ENCODE measurements at places on chromosomes 7 and 10. TPM values are rescaled to one million over a fixed set of nuclear protein-coding genes. Genes with fewer than 3 reads are reported as not detected.

GRCh38 chr10:70559861-70560260 is 42.7 kb downstream of the PRF1 start:
- H3K4me3 ChIP-seq = no peak overlapping the region
- H3K27ac ChIP-seq = no peak overlapping the region
- H3K27me3 ChIP-seq = peaks cover 2% of the 10 kb centered on the region
- peaks cover 11% of the 10 kb centered on the region for H3K4me1 ChIP-seq
- DNase-seq = no peak
- H3K36me3 ChIP-seq = no peaks in the 10 kb centered on the region

DNA sequence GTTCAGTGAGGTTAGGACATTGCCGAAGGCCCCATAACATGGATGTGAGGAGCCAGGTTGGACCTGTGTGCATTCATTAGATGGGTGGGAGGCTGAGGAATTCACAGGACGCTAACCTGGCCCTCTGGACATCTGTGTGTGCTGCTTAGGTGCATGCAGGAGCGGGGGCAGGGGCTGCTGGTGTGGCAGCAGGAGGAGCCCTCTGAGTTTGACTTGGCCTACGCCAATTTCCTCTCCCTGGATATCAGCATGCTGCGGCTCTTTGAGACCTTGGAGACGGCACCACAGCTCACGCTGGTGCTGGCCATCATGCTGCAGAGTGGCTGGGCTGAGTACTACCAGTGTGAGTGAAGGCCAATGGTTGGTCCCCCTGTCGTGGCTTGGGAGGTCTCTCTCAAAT is 34.5 kb upstream of the MMD2 start:
- no peak for DNase-seq
- H3K4me1 ChIP-seq = peaks cover 9% of the 10 kb centered on the region
- H3K4me3 ChIP-seq = no peak overlapping the region
- no peak overlapping the region for H3K27ac ChIP-seq
- peaks cover 29% of the 10 kb centered on the region for H3K36me3 ChIP-seq

DNA sequence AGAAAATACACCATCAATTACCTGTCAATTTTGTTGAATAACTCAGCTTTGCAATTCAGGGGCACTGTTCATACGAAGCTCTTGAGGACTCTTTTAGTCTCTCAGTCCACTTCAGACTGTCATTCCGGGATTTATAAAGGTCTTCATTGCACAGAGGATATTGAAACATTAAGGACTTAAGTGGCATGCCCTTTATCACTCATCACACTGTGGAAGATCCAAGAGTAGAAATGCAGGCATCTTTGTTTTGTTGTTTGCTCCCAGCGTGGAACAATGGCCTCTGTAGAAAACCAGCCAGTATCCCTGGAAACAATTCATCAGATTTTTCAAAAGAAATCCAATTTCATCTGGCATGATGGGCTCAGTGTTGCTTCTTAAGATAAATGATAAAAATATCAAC is 66.3 kb upstream of the LRGUK start:
- no peak overlapping the region for H3K27ac ChIP-seq
- no peaks in the 10 kb centered on the region for H3K36me3 ChIP-seq
- H3K4me1 ChIP-seq = peaks cover 18% of the 10 kb centered on the region

DNA sequence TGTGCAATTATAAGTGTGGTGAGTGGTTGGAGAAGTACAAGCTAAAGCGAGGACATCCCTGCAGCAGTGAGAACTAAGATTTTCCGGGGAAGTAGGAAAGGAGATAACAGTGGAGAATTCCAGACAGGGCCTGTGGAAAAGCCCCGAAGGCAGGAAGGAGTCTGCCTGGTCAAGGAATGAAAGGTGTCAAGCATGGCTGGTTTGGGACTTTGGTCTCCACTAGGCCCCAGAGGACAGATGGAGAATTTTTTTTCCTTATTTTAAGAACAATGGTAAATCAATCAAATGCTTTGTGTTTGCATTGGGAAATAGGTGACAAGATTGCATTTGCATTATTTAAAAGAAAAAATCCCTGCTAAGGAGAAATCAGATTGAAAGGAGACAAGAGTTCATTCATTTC is 3.2 kb upstream of the CEP55 start:
- peak; percentile 6 for DNase-seq
- no peak overlapping the region for H3K4me3 ChIP-seq
- H3K27me3 ChIP-seq = no peaks in the 10 kb centered on the region

GRCh38 chr7:91287371-91288084 is 23.3 kb downstream of the FZD1 start:
- no peak overlapping the region for H3K4me3 ChIP-seq
- H3K36me3 ChIP-seq = no peaks in the 10 kb centered on the region

DNA sequence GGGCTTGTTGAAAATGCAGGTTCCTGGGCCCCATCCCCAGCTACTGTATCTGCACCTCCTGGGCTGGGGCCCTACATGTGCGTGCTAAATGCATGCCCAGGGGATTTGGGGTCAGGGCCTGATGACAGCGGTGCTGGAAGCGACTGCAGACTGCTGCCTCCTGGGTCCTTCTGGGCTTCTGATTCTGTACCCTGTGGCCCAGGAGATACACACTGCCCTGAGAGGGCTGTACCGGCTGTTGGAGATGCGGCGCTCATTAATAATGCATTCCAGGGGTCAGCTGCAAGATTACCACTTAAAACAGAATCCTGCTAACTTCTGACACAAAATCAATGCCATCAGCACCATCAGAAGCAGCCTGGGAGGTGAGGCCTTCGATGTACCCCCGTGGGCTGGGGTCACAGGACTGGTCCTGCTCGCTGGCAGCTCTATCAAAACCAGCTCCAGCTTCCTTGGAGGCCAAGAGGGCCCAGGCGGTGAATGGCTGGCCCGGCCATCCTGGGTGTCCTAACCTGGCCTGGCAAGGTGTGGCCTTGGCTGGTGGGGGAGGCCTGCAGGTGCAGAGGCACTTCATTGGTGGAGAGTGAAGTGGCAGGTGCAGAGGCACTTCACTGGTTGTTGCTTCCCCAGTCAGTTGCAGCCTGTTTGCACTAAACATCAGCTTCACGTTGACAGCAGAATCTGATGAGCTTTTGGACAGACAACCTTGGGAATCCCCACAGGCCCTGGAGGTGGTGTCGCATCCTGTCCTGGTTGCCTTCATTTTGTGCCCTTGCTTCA is 79.2 kb downstream of the GLRX3 start:
- H3K36me3 ChIP-seq = no peaks in the 10 kb centered on the region
- no peak overlapping the region for H3K4me3 ChIP-seq
- H3K27ac ChIP-seq = no peak overlapping the region

- H3K36me3 ChIP-seq = no peaks in the 10 kb centered on the region
- DNase-seq = no peak
- no peak overlapping the region for H3K4me3 ChIP-seq
- H3K4me1 ChIP-seq = peaks cover 77% of the 10 kb centered on the region
Measured at GRCh38 chr10:33160151-33160550, 174.3 kb downstream of the NRP1 start.

GRCh38 chr7:75735581-75736350 is 3.0 kb downstream of the HIP1 start:
- H3K27me3 ChIP-seq = no peaks in the 10 kb centered on the region
- H3K4me3 ChIP-seq = no peak overlapping the region
- no peak for DNase-seq
- no peak overlapping the region for H3K27ac ChIP-seq
- no peaks in the 10 kb centered on the region for H3K36me3 ChIP-seq

- no peak overlapping the region for H3K4me3 ChIP-seq
- H3K36me3 ChIP-seq = no peaks in the 10 kb centered on the region
- no peak for DNase-seq
- peaks cover 74% of the 10 kb centered on the region for H3K4me1 ChIP-seq
Measured at GRCh38 chr7:101857358-101857811, 40.0 kb downstream of the CUX1 start.

DNA sequence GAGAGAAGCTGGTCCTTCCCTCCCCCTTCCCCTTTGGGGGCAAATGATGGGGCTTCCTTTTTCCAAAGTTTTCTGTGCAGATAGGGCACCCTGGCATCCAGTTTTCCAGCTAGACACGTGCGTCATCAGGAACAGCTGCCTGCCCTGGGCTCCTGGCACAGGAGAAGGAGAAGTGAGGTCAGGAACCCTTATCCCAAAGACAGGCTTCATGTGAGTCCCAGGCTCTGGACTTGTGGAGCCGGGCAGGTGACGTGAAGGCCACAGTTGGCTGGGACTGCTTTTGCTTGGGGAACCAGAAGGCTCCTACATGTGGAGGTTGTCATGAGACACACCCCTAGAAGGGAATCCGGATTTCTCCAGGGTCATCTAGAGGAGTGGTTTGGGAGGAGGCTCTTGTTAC is 66.5 kb downstream of the RBM20 start:
- DNase-seq = no peak
- no peak overlapping the region for H3K4me3 ChIP-seq
- no peaks in the 10 kb centered on the region for H3K36me3 ChIP-seq
- peaks cover 4% of the 10 kb centered on the region for H3K27me3 ChIP-seq
- peaks cover 19% of the 10 kb centered on the region for H3K4me1 ChIP-seq
- no peak overlapping the region for H3K27ac ChIP-seq

- no peak for DNase-seq
- no peak overlapping the region for H3K27ac ChIP-seq
- H3K27me3 ChIP-seq = no peaks in the 10 kb centered on the region
- no peaks in the 10 kb centered on the region for H3K36me3 ChIP-seq
Measured at GRCh38 chr7:114793155-114793845, 128.6 kb upstream of the MDFIC start.

DNA sequence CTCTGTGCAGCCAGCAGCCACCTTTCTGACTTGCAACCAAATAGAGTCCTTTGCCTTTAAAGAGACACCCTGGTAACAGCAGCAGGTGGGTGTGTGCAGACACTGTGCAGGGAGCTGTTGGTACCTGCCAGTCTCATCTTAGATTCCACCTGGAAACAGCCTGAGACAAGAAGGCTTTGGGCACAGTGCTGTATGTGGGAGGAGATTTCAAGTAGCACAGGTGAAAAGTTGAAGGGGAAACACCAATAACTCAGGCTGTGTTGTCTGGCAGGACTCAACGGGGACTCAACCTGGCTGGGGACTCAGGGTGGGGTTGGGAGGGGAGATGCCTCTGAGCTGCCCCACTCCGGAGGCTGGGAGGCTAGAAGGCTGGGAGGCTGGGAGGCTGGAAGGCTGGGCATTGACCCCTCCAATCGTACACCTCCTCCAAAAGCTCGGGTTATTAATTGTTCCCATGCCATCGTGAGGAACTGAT is 6.7 kb downstream of the CPXM2 start:
- no peaks in the 10 kb centered on the region for H3K27me3 ChIP-seq
- no peak overlapping the region for H3K4me3 ChIP-seq
- H3K36me3 ChIP-seq = no peaks in the 10 kb centered on the region

DNA sequence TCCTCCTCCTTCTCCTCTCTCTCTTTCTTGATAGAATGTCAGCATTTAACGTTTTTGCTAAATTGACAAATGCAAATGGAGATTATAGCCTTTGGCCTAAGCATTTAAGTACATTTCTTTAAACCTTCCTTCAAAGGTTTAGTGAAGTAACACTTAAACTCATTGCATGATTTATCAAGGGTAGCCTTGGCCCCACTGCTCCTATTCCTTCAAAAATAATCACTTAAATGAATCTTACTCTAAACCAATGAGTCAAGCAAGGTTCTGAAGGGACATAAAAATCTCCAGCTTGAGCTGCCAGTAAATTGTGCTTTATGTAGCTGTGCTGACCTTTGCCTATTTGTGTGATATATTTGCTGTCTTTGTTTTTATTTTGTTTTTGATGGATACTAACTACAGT is 358.5 kb upstream of the AKR1E2 start:
- H3K27me3 ChIP-seq = peaks cover 7% of the 10 kb centered on the region
- no peaks in the 10 kb centered on the region for H3K36me3 ChIP-seq
- no peak overlapping the region for H3K4me3 ChIP-seq
- DNase-seq = no peak

GRCh38 chr10:49387071-49387470 is 8.8 kb downstream of the DRGX start:
- no peak for DNase-seq
- no peaks in the 10 kb centered on the region for H3K4me1 ChIP-seq
- H3K36me3 ChIP-seq = no peaks in the 10 kb centered on the region
- H3K27me3 ChIP-seq = peaks cover 3% of the 10 kb centered on the region

DNA sequence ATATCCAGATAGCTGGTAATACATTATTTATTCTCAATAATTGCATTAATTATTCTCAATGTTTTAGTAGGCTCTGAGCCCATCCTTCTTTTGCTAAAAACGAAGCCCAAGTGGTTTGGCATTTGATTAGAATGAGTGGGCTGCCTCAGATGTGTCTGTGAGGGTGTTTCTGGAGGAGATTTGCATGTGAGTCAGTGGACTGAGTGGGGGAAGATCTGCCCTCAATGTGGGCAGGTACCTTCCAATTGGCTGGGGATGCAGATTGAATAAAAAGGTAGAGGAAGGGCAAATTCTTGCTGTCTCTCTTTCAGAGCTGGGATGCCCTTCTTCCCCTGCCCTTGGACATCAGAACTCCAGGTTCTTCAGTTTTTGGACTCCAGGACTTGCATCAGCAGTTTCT is 290.6 kb upstream of the SMIM30 start:
- H3K36me3 ChIP-seq = no peaks in the 10 kb centered on the region
- no peak overlapping the region for H3K4me3 ChIP-seq
- H3K27ac ChIP-seq = no peak overlapping the region
- H3K27me3 ChIP-seq = no peaks in the 10 kb centered on the region
- DNase-seq = no peak

Gene TMEM26
- total RNA-seq = not detected

Gene CPA2
- total RNA-seq = not detected

Gene CTAGE6
- not detected for total RNA-seq

Gene IDI2
- total RNA-seq = not detected

Gene MOGAT3
- total RNA-seq = 22.5 TPM

Gene TOMM7
- 352 TPM for total RNA-seq

Gene RBM20
- 0.02 TPM for total RNA-seq

Gene TBC1D12
- total RNA-seq = 7.2 TPM

Gene NPC1L1
- total RNA-seq = 3.8 TPM

Gene KCND2
- not detected for total RNA-seq

Gene HMX3
- total RNA-seq = not detected

Gene PAX4
- total RNA-seq = not detected

Gene NACAD
- total RNA-seq = 0.08 TPM

Gene EIF4EBP2
- total RNA-seq = 22.0 TPM

Data from HepG2 (cell line).